DMS53 (cell line): ENCODE measurements at places on chromosomes 4 and X.

DNA sequence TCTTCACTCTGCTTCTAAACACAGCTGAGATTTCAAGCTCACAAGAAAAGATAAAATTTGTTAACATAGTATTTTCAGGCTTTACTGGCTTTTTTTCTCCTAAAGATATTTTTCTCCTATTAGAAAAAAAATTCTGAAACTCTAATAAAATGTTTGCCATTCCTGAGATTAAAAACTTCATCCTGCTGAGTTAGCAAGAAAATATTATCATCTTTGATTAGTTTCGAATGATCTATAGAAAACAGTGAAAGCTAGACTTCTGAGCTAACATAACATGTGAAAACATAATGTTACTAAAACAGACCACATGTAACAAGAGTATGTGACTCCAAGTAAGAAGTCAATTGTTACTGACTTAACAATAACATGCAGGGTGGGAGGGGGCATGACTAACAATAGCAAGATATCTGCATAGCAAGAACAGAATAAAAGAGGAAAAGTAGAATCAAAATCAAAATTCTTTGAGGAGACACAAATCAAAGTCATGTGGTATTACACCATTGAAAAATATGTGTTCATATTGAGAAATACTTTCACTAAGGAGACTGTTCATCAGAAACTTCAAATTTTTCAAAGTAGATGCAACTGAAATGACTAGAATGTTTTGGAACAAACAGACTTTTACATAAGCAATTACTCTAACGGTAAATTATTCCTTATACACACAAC lies 14.5 kb downstream of the TBCK start:
- DNase-seq = no peak

DNA sequence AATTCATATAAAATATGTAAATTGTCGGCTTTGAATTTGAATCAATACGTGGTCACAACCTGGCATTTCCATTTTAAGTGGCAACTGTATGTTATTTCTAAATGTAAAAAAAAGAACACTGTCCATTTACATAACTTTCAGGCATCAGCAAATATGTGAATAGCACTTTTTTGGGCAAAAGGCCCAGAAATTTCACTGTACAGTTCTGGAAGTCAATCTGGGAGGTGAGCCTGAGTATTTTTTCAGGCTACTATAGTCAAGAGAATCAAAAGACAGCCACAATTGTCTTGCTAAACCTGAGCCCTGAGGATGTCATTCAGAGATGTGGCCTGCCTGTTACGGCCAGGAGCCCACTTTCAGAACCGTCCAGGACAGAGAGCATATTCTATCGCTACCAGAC lies 543.9 kb upstream of the MAGEB2 start:
- DNase-seq = no peak

DNA sequence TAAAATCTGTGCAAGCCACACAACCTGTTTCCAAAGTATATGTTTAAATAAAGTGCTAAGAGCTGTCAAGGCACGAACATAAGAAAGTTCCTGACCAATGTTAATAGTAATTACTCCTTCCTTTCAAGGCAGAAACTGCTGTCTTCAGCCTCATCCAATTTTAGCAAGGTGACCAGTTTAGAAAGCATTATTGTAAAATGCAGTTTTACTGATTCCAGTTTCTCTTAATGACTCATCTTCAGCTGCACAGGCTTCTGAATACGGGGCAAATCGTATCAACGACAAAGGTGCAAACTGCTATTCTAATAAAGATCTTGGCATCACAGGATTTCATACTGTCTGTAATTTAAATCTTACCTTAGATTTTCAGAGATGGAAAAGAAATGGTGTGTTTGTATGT lies 87.5 kb downstream of the PPP3CA start:
- DNase-seq = no peak

- no peak for DNase-seq
Measured at GRCh38 chr4:87428979-87429378, 6.6 kb downstream of the NUDT9 start.

GRCh38 chrX:115367455-115367854 lies 77.9 kb downstream of the LUZP4 start:
- DNase-seq = no peak
